ENCODE measurements at places on chromosomes 16 and 17. TPM values are rescaled to one million over a fixed set of nuclear protein-coding genes. Genes with fewer than 3 reads are reported as not detected.

ADCY7 gene
- 14.1 TPM for total RNA-seq

CYB5B gene
- 64.5 TPM for total RNA-seq

TBC1D3I gene
- total RNA-seq, result not detected

RFFL gene
- total RNA-seq, result 37.7 TPM

PABPN1L gene
- not detected for total RNA-seq

GFAP gene
- total RNA-seq, result 0.29 TPM

DNA sequence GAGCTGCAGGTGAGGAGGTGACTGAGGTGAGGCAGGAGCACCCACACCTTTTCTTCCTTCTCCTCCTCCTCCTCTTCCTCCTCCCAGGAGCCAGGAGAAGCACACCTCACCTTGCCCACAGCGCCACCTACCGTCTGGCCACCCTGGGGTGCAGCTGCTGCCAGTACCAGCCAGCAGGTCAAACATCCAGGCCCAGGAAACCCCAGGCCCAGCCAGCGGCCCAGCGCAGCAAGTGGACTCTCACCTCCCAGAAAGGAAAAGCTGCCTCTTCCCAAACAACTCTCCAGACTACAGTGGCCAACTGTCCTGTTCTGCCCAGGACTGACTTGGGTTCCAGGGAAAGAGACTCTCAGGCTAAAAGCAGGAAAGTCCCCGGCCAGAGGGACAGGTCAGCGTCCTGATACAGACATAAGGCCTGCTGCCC lies 22.7 kb downstream of the PEMT start:
- DNase-seq, result peak; percentile 85

DNA sequence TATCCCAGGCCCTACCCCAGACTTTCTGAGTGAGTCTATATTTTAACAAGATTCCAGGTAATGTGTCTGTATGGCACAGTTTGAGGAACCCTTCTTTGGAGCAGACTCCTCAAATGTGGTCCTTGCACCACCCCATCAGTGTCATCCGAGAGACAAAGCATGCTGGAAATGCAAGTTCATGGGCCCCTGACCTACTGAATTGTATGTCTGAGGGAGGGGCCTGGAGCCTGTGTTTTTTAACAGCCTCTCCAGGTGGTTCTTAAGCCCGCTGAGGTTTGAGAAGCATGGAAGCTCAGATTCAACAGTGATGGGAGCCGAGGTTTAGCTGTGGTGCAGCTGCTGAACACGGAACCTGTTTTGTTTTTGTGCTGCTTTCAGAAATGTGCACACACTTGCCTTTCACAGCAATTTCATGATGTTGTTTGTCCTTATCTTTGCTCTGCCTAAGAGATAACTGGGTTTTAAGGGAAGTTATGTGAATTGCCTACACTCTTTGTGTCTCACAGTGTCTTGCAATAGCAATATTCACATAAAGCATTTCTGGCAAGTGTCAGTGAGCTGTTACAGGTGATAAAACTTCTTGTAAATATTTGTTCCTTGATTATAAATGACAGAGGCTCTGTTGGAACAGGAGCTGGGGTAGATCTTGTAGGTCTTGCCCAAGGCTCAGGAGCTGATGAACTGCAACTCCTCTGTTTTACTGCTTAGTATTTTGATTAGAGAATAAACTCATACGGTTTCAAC lies 32.0 kb upstream of the IL34 start:
- no peak for DNase-seq

- no peak for DNase-seq
Measured at GRCh38 chr16:88614818-88615580, 23.4 kb upstream of the IL17C start.

DNA sequence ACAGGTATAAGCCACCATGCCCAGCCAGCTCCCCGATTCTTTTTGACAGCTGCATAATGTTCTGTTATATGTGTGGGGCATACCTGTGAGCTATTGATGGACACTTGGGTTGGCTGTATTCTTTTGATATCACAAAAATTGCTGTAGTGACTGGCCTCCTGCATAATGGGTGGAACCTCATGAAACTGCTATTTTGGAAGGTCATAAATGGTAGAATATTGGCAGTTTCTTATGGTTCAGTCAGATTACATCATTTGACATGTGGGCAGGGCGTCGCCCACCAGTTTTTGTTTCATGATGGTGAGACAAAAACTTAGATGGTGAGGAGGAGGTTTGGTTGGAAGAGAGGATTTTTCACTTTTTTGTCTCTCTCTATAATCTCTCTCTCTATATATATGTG lies 26.7 kb upstream of the POLR3E start:
- DNase-seq, result no peak

- DNase-seq, result peak; percentile 39
Measured at GRCh38 chr17:41907185-41907556, 11.6 kb downstream of the ACLY start.

DNA sequence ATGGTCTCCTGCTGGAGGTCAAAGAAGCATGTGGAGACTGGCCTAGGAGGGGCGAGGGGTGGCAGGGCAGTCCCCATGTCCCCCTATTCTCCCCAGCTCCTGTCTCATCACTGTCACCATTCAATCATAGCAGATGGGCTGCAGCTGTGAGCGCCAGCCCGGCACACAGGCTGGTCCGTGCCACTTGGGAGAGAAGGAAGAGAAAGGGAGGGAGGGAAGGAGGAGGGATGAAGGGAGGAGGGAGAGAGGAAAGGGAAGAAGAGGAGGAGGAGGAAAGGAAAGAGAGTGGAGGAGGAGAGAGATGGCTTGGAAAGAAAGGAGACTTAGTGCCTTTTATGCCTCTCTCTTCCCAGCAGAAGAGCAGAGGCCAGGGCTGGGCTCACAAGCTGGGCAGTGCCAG lies 12.4 kb downstream of the NEUROD2 start:
- no peak for DNase-seq

- DNase-seq, result no peak
Measured at GRCh38 chr16:79012671-79013434, 587.7 kb downstream of the MAF start.

DNA sequence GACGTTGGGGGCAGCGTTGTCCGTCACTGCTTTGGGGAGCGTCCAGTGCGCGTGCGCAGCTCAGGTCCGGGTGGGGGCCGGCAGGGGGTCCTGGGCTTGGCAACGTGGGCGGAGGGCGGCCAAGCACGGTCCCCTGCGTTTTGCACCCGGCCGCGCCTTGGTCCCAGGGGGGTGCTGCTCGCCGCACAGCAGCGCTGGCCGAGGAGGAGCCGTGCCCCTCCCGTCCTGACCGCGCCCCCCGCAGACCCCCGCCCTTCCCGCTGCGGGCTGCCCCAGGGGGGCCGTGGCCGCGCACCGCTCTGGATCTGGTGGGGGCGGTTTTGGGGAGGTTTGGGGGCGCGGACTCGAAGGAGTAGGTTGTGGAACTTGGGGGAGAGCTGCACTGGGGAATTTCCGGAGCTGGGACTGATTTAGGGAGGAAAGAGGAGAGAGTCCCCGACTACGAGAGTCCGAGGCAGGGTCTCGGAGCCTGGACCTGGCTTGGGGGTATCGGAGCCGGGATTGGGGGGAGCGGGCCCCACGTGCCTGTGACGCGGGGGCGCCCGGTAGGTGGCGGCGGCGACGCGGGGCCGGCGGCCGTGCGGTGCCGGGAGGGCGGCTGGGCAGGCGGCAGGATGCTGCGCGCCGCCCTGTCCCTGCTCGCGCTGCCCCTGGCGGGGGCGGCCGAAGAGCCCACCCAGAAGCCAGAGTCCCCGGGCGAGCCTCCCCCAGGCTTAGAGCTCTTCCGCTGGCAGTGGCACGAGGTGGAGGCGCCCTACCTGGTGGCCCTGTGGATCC lies at the start of gene SLC9A5:
SLC9A5 (plus strand) TSS at position 579 of the 777 bp plus-strand sequence; CDS start at position 615, 36 bp downstream.
- DNase-seq, result no peak
